ENCODE measurements at places on chromosomes 7 and 10. TPM values are rescaled to one million over a fixed set of nuclear protein-coding genes. Genes with fewer than 3 reads are reported as not detected.

GRCh38 chr10:122033224-122033926, 44.4 kb downstream of the TACC2 start:
- DNase-seq, result no peak

ITPRIP gene
- polyA plus RNA-seq, result 22.9 TPM

DNA sequence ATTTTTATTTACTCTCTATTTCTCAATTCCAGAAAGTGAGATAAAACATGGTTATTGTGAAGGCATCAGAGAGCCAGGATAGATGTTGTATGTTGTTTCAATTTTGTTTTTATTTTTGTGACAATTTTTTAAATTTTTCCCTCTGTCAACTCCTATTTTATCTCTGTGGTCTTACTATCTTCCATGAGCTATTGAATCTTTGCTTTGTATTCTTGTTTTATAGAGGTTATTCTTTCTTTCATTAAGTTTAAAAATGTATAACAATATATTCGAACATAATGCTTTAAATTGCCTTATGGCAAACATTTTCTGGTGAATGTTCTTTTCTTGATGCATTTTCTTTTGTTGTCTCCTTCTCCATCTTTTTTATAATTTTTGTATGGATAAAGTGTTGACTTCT, 78.4 kb downstream of the POU6F2 start:
- no peak for DNase-seq

IFIT1 gene
- polyA plus RNA-seq, result 32.8 TPM

CHST3 gene
- polyA plus RNA-seq, result 4.6 TPM
